ENCODE measurements at places on chromosomes 2 and 18.

- DNase-seq, result no peak
These were observed 5.0 kb downstream of the NDUFS1 start for GRCh38 chr2:206154197-206154596.

DNA sequence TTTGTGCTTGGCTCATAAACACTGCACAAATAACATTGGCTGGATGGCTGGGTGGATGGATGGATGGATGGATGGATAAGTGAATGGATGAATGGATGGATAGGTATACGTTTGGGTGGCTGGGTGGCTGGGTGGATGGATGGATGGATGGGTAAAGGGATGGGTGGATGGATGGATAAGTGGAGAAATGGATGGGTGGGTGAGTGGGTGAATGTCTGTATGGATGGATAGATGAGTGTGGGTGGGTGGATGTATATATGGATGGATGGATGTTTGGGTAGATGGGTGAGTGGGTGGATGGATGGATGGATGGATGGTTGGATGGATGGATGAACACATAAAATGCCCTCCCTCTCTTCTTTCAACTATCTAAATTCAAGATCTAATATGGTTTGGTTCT, 38.1 kb downstream of the KCNF1 start:
- no peak for DNase-seq

DNA sequence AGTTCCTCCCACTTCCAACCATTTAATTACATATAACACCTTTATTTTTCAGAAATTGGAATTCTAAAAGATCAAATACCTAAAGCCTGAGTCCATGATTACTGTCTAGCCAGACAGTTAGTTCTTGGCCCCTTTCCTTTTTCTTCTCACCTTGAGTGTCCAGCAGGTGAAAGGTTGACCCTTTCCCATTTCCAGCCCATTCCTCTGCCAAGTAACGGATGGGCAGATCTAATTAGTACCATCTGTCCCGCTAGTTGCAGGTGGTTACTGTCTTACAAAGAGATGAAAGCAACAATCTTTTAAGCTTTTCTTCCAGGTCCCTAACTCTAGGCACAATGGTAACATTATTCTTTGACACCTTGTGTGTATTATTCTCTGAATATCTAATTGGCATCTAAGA, 506.7 kb downstream of the ARHGAP15 start:
- no peak for DNase-seq

GRCh38 chr18:31942291-31942998, 483 bp downstream of the TRAPPC8 start:
- peak; percentile 68 for DNase-seq

DNA sequence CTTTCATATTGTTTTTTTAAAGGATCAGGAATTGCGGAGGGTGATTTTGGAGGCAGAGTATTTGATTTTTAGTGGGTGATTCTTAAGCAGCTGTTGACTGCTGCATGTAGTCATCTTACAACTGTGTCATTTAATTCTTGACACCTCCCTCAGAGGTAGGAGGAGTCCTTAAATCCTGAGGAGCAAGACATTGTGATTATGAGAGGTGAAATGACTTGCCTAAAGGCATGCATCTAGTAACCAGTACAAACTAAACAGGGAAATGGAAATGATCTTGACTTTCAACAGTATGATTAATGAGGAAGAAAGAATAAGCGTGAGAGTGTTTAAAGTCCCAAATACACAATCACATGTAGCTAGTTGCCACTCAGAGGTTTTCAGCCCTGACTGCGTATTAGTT, 440.7 kb downstream of the THSD7B start:
- DNase-seq, result no peak

GRCh38 chr18:31146809-31147208, 15.8 kb downstream of the DSC1 start:
- DNase-seq, result no peak

DNA sequence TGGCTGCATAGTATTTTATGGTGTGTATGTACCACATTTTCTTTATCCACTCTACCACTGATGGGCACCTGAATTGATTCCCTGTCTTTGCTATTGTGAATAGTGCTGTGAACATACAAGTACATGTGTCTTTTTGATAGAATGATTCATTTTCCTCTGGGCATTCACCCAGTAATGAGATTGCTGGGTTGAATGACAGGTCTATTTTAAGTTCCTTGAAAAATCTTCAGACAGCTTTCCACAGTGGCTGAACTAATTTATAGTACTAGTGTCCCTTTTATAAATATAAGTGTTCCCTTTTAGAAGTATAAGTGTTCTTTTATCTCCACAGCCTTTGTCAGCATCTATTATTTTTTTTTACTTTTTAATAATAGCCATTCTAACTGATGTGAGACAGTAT, 303.9 kb upstream of the EPHA4 start:
- DNase-seq, result no peak

DNA sequence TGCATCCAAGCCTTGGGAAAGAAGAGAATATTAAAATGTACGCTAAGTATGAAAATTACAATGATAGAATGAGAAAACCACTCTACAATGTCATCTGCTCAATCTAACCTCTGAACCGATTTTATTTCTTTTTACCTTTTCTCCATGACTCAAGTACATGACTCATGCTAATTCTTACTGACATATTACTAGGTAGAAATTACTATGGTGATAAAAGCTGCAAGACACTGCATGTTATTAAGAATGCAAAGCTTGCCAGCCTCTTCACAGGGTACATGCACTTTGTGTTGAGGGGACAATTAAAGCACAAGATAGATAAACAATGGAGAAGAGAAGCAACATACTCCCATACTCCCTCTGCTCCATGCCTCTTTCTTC, 20.7 kb downstream of the SFT2D3 start:
- DNase-seq, result no peak

DNA sequence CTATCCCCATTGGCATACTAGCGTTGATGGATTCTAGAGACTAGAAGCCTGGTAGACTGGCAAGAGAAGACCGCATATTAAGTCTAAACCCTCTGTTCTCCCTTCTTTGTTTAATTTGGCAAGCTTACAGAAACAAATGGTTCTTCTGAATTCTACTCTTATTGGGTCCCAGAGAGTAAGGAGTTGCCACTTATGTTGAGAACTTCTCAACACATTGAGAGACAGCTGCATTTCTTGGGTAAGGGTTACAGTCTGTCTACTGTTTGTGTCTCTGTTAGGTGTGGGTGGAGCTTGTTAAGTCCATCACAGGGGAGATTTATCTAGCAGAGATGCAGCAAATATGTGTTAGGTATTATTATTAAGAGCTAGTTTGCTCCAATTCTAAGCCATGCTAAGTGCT, 435.8 kb upstream of the MEIS1 start:
- DNase-seq, result no peak

DNA sequence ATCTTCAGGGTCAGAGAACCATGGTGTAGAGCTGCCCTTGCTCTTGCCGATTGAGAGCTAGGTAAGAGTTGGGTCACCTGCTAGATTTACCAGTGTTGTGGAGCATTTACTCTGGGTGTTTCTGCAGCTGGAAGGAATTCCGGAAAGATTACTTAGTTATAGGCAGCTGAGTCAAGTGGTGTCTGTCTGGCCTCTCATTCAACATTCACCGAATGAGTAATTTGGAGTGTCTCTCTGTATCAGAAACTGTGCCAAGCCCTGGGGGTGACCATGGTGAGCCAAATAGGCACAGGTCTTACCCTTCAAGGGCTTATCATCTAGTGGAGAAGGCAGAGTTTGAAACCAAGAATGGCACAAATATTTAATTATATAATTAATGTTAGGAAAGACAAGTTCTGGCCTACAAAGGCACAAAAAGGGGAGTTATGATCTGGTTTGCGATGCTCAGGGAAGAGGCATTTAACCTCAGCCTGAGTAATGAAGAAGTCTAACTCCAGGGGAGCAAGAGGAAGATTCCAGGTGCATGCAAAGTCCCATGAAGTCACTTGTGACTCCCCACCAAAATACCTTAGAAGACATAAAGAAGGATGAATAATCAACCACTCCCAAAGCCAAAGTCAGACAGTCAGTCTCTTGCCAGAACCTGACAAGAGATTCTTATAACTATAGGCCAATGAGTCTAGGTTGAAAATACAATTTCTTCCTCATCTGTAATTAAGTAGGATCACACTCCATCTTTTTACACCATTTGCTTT, 12.5 kb downstream of the SETBP1 start:
- no peak for DNase-seq

DNA sequence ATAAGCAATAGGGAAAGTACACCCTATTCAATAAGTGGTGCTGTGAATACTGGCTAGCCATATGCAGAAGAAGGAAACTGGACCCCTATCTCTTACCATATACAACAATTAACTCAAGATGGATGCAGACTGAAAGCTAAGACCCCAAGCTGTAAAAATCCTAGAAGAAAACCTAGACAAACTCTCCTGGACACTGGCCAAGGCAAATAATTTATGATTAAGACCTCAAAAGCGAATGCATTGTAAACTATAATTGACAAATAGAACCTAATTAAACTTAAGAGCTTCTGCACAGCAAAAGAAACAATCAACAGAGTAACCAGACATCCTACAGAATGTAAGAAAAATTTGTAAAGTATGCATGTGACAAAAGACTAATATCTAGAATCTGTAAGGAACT, 41.1 kb upstream of the ASXL3 start:
- no peak for DNase-seq

- DNase-seq, result no peak
These were observed at the start of gene MC4R for GRCh38 chr18:60372596-60372995. Gene MC4R (minus strand): TSS chr18:60372775. CDS start chr18:60372349, 426 bp downstream.

- no peak for DNase-seq
These were observed 451.0 kb downstream of the MEIS1 start for GRCh38 chr2:66885775-66886383.

GRCh38 chr2:16739778-16740581, 74.3 kb upstream of the CYRIA start:
- DNase-seq, result no peak

GRCh38 chr18:77079954-77080682, 52.5 kb downstream of the MBP start:
- DNase-seq, result no peak

DNA sequence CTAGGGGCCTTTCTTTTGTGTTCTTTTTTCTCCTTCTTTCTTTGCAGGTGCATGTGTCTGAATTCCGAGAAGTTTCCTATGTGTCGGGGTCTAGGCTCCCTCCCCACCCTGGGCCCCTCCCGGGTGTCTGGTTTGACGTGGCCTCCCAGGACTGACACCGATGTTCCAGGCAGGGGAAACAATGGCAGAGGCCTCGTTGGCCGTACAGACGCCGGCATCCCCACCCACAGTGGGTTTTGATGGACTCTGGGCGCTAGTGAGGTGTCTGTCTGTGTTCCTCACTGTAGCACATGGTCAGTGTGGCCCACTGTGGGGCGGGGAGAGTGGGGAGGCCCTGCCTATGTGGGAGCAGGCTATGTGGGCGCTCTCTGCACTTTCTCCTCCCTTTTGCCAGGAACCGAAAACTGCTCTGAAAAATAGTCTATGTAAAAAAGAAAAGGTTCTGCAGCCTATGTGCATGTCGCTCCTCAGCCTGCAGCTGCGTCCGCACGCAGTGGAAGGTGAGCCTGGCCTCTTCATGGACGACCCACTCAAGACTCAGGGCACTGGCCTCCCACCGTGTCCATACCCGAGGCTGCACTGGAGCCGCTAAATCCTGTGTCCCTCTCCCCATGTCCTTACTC, 90.9 kb upstream of the ASB18 start:
- DNase-seq, result no peak

DNA sequence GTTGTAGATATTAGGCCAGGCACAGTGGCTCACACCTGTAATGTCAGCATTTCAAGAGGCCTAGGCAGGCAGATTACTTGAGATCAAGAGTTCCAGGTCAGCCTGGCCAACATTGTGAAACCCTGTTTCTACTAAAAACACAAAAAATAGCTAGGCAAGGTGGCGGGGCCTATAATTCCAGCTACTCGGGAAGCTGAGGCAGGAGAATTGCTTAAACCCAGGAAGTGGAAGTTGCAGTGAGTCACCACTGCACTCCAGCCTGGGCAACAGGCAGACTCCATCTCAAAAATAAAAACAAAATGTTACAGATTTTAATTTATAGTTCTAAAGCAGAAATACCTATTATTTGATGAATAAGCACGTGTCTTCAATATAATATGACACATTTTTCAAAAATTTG, 65.6 kb upstream of the UBXN4 start:
- DNase-seq, result no peak

DNA sequence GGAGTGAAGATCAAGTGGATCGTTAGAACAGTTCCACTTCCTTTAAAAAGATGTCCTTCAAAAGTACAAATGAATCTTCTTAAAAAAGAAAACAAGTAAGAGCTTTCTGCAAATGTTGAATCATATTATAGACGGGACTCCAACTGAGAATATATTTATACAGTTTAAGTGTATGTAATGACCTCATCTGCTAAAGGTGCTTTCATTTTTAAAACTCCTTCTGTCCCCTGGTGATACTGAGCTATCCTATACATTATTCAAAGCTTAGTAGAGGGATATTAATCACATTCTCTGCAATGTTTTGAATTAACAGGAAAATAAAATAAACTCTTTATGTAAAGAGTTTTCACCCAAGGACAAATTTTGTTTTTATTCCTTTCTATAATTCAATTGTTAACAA, 420.7 kb upstream of the SLC8A1 start:
- no peak for DNase-seq

DNA sequence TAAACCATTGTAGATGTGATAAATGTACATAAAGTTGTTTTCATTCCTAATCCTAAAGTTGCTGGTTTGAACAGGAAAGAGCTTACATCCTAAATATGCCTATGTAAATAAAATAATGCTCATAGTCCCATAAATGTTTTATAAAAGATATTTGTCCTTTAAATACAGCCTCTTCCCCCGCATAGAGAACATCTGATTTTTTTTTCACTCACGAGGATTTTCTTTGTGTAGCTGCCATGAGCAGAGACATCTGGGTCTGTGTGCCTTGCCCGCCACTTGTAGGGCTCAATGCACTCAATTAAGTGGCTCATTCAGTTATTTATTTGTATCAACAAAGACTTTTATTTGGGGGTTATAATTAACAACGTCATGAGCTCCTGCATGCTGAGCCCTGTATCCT, 72.8 kb downstream of the SOWAHC start:
- no peak for DNase-seq

DNA sequence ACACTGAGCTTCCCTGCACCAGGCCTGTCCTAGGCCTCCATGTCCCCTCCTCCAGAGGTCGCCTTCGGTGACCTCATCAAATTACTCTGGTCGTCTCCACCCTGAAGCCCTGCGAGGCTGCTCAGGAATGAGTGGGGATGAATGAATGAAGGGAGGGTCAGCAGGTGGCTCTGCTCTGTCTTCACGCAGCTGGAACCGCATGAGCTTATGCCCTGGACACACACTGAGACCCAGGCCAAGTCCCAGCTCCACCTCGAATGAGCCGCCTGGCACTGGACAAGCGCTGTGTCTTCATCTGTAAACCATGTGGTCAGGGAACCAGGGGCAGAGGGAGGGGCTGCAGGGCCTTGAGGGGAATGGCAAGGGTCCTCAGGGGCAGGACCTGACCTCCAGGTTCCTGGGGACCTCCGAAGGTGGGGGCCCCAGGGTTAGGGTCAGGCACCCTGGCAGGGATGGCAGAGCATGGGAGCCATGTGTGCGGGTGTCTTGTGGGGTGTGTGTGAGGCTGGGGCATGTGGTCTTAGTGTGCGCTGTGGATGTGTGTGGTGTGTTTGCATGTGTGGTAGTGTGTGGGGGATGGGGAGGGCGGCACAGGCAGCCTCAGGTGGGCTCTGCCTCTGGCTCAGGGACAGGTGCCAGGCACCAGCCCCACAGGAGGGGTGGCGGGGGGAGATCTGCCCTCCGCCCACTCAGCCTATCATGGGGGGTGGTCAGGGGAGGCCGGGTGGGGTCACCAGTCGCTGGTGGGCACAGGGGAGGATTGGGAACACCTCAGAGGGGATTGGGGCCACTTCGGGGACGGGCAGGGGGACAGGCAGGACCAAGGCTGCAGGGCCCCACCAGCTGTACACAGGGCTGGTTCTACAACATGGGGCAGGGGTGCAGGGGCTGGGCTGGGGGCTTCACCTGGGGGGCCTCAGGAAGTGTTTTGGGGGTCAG, 13.9 kb downstream of the ODC1 start:
- peak; percentile 52 for DNase-seq

- no peak for DNase-seq
These were observed 78.4 kb downstream of the EPAS1 start for GRCh38 chr2:46375566-46376125.
